Stimulated activated CD8-positive, alpha-beta memory T cell treated with anti-CD3 and anti-CD28 coated beads, Interleukin-4, amount 100 ng/mL, for 1 hour (primary cell): ENCODE measurements at places on chromosomes 12 and 14.

DNA sequence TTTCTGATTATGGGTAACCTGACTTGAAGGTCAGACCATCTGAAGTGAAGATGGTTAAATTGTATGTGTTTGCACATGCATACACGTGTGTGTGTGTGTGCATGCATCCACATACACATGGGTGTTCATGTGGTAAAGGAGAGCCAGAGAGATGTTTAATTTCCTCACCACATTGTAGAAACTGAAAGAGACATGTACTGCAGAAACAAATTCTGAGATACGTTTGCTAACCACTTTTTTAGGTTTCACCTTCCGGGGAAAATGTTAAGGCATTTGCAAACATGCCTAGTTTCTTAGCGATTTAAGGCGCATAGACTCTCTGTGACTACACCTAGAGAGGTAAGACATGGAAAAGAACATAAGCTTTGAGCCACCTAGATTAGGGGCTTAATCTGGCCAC is 362.9 kb downstream of the RAD51B start:
- DNase-seq = no peak

DNA sequence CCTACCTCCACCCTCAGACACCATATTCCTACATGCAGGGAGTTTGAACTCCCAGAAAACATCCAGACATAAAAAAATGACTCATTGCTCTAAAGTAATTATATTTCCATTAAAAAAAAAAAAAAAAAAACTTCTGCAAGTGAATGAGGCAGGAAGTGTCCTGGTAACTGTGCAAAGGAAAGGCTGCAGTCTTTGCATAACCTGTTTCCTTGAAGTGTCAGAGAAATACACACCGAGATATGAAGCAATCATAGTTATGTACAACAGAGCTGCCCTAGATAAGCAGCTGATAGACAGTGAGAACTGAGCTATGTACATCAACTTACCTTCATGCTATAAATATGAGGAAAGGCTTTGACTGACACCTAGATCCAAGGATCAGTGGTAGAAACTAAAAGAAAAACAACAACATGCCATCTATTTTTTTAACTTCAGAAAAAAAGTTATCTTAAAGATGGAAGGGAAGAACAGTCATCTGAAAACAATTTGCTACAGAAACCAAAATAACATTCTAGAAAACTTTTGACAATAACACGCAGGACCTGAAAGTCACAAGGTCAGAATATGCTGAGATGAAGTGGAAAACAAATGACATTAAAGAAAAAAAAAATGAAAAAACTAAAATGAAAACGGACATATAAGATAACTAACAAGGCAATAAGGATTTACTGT is 263.2 kb downstream of the SEC23A start:
- DNase-seq = no peak

GRCh38 chr12:1581973-1582708 is 12.2 kb downstream of the FBXL14 start:
- no peak for DNase-seq

- no peak for DNase-seq
These were observed 13.8 kb downstream of the SMIM41 start for GRCh38 chr12:52093346-52093745.

DNA sequence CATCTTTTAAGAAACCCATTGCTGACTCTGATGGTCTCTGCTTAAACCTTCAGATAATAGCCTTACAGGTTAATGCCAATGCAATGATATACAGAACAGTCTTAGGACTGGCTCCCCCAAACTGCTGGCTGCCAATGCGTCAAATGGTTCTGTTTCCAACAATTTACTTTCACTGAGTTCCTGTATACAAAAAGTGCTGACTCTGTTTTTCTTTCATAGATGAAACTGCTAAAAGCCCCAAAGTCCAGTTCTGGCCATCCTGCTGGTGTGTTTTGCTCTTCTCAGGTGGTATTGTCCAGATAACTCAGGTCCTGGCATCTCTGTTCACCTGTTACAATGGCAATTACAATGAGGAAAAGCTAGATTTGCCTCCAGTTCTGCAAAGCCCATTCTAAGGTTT is 326.9 kb downstream of the GRIN2B start:
- no peak for DNase-seq
